Effector CD8-positive, alpha-beta T cell (primary cell): ENCODE measurements at places on chromosomes 6 and 20.
A peak's percentile ranks its signal among the peaks of the same experiment; 100 is the strongest.

- DNase-seq = no peak
These were observed at the start of gene GFRA4 for GRCh38 chr20:3663031-3663701. Gene GFRA4, minus strand, starts transcription at chr20:3663399. Its CDS starts 0 bp downstream, at chr20:3663399.

DNA sequence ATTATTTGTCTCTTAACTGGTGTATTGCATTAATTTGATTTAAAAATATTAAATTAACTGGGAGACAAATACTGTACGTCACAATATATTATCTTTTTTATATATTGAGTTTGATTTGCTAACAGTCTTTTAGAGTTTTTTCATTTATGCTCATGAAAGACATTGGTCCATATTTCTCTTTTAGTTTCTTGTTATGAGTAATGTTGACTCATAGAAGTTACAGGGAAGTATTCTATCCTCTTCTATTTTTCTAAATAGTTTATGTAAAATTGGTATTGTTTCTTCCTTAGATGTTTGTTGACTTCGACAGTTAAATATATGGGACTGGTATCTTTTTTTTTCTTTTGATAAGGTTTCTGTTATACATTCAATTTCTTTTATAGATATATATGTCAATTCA is 1115.6 kb upstream of the CITED2 start:
- no peak for DNase-seq

GRCh38 chr20:1437235-1437904 is 29.3 kb downstream of the NSFL1C start:
- DNase-seq = peak; percentile 65

DNA sequence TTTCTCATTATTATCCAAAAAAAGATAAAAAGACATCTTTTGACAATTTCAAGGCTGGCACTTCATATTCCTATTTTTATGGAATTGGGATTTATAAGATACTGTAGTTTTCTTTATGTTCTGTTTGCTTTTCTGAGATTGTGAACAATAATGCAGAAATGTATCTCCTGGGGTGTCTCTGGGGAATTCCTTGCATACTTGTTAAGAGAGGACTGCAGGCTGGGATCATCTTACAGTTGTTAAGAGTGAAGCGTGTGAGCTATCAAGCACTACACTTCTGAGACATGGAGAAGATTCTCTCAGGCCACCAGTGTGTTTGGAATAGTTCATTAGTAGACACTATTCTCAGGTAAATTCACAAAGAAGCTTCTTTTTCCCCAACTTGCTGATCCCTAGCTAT is 963.3 kb upstream of the GJE1 start:
- DNase-seq = no peak

DNA sequence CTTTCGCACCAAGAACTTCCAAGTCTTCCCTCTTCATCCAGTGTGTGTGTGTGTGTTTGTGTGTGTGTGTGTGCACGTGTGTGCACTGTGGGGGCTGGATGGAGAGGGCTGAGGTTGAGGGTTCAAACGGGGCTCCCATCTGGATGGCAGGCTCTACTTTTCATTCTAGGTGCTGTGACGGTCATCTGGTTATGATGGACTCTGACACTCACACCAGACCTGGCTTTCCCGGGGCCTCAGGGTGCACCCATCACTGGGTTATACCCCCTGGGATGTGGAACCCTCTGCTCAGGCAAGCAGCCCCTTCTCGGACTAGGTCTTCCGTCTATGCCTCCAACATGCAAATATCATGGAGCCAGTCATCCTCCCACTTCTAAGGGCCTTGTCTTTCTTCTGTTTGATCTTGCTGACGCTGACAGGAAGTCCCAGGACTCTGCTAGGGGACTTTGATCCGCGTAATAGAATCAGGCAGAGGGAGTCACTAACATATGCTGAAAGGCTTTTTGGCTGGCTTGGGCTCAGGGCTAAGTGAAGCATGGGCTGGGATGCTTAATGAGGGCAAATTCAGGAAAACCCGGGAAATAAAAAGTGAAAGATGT is 313.6 kb downstream of the CDC5L start:
- DNase-seq = no peak

DNA sequence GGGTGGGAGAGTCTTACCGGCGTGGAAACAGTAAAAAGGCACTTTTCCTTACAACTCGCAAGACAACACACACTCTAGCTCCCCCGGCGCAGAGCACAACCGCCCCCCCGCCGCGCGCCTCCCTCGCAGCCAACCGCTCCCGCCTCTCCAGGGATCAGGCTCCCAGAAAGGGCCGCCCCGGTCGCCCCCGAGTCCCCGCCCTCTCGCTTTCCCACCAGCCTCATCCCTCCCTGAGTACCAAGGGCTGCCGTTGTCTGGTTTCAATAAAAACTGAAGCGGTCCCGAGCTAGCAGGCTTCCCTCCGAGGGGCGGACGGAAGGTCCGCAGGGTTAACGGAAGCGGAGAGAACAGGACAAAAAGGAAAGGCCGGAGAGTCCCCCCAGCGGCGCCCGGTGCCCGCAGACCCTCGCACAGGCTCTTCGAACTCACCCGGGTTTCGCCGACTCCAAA is 804 bp downstream of the ELOVL5 start:
- DNase-seq = peak; percentile 41

DNA sequence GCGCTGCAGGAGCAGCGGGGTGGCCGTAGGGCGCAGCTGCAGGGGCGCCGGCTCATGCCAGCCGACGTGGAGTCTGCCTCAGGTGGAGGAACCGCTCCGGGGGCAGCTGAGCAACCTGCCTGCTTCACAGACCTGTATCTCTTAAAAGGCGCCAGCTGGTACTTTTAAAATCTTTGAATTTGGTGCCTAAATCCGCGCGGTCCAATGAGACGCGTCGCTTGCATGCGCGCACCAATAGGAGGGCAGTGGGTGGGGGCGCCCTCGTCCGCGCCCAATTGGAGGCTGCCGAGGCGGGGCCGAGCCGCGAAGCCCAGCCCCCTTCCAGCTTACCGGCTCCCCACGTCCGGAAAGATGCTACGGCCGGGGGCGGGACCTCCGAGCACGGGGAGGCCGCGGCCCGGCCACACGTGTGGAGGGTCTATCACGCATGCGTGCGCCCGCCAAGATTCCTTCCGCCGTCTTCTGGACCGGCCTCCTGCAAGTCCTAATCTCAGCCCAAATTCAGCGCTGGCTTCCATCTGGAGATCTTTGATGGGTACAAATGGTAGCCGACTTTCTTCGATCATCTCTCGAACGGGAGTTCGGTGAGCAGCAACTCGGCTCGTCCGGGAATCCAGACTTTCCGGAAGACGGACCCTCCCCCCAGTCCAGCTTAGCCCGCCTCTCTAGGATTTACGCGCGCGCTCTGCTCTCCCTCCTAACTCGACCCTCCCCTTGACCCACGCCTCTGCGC is at the start of gene FBXO5:
TSS of gene FBXO5 (minus strand) at position 138 of the 733 bp plus-strand sequence. CDS start at position 56, 82 bp downstream.
- DNase-seq = peak; percentile 94

GRCh38 chr6:187210-187861 is 105.0 kb upstream of the DUSP22 start:
- no peak for DNase-seq

DNA sequence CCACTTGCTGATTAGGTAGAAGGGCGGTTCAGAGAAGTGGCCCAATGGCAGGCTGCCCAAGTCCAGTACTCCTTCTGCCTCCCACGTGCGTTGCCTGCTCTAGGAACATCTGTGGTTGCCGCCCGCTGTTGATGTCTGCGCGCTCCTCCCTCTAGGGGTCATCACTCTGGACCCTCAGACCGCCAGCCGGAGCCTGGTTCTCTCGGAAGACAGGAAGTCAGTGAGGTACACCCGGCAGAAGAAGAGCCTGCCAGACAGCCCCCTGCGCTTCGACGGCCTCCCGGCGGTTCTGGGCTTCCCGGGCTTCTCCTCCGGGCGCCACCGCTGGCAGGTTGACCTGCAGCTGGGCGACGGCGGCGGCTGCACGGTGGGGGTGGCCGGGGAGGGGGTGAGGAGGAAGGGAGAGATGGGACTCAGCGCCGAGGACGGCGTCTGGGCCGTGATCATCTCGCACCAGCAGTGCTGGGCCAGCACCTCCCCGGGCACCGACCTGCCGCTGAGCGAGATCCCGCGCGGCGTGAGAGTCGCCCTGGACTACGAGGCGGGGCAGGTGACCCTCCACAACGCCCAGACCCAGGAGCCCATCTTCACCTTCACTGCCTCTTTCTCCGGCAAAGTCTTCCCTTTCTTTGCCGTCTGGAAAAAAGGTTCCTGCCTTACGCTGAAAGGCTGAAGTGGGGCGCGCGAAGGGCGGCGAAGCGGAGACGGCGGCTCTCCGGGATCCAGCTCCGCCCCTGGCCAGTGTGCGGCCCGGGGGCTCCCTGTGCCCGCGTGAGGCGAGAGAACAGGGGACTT is 8.5 kb downstream of the TRIM15 start:
- DNase-seq = no peak

GRCh38 chr6:48068278-48069251 is 42.4 kb downstream of the PTCHD4 start:
- no peak for DNase-seq

DNA sequence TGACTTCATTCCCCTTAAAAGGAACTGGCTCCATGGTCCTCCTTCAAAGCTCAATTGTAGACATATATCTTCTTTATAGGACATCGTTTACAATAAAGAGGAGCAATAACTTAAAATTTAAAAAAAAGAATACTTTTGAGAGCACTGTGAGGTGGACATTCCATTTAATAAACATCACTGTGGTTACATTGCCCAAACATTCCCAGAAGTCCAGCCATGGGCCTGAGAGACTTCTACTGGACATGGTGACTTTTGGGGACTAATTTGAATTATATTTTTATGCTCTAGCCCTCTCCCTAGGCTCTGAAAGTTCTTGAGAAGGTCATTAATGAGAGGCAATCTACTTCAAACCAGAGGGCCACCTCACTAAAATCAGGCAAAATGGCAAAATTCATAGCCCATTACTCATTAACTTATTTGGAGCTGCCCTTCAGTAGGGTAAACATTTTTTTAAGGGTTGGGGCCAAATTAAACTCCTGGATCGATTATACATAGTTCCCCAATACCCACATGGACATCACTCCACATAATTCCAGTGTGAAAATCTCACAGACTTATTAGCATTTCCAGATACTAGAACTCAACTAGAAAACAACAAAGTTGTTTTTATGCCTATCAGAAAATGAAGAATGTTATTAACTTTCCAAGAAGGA is 17.1 kb downstream of the ISM1 start:
- no peak for DNase-seq

- no peak for DNase-seq
These were observed 24.7 kb downstream of the NDUFAF4 start for GRCh38 chr6:96872976-96873375.

GRCh38 chr6:101397199-101397598 is 3.7 kb downstream of the GRIK2 start:
- no peak for DNase-seq

DNA sequence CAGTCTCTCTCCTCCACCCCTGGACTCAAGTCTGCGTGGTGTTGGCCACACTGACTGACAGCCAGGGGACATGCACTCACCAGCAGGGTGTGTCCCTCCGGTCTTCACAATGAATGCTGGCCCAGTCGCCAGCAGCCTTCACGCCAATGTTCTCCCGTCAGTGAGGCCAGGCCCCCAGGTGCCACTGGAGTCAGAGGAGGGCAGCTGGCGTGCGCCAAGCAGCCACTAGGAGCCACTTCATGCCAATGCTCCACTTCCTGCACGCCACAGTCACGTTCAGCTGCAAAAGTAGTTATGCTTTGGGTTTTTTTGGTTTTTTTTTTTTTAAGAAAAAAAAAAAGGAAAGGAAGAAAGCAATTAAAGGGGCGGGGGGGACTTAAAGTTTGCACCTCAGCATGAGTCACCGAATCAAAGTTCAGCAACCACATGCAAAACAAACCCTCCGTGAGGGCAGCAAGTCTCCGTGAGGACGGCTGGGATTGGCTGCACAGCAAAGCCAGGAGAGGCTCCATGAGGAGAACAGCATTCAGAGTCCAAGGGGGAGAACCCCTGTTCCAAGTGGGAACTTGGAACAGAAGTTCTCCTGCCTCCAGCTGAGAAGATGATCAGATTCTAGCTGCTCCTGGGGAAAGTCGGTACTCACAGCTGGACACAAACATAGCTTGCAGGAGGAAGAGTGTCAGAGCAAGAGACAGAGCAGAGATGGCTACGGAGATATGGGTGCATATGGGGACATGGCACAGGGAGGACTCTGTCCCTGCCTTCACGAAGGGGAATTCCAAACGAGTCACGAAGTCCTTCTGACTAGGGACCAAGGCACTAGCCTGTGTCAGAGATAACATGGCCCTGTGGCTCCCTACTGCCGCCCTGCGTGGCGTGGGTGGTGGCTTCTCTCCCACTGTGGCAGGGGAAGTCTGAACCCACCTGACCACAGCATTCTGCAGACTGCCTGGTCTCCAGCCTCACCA is at the start of gene ZC3H12D:
TSS of gene ZC3H12D (minus strand) at position 282 of the 968 bp plus-strand sequence. CDS start 10,471 bp downstream, outside the sequence.
- peak; percentile 60 for DNase-seq

DNA sequence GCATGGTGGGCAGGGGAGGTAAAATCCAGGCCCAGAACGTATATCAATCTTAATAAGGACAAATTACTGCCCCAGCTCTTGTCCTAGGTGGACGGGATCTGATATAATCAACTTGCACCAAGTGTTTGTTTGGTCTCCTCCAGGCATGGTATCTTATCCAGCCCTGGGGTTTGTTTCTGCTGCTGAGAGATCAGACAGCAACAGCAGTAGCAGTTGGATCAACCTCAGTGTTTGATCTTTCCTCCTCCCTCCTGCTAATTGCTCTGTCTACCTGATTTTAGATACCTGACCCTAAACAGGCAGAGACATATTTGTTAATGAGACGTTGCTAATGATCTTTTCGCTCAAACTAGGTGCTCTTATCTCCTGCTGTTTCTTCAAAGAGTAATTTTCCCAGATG is 100.4 kb upstream of the BACH2 start:
- no peak for DNase-seq

DNA sequence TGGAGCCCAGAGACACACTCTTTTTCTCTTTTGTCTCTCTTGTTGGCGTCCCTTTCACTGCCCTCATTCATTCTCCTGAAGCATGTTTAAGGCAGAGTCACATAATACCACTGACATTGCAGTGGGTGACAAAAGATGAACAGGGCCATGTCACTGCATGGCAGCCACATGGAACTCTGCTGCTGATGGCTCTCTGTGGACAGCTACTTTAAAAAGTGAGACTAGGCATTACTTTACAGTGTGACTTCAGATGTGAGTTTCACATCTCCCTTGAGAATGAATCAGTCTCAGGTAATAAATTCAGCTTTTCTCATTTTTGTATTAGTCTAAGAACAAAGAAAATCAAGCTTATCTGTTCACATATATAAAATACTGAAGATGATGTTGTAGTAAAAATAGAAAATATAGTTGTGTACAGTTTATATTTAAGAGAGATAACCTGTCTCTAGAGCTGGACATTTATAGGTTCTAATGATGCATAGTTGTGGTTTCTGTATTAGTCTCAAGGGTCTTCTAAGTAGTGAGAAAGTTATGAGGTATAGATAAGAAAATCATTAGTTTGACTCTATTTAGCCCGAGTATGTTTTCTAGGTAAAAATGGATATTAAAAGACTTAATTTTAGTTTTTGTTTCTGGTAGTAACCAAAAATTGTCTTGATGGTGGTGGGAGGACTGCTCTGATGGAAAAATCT is 6.1 kb downstream of the MRS2 start:
- no peak for DNase-seq

GRCh38 chr20:9218531-9218961 is 149.7 kb downstream of the PLCB4 start:
- DNase-seq = no peak
